ENCODE measurements at places on chromosomes 1 and 21. TPM values are rescaled to one million over a fixed set of nuclear protein-coding genes. Genes with fewer than 3 reads are reported as not detected.
A peak's percentile ranks its signal among the peaks of the same experiment; 100 is the strongest.

DNA sequence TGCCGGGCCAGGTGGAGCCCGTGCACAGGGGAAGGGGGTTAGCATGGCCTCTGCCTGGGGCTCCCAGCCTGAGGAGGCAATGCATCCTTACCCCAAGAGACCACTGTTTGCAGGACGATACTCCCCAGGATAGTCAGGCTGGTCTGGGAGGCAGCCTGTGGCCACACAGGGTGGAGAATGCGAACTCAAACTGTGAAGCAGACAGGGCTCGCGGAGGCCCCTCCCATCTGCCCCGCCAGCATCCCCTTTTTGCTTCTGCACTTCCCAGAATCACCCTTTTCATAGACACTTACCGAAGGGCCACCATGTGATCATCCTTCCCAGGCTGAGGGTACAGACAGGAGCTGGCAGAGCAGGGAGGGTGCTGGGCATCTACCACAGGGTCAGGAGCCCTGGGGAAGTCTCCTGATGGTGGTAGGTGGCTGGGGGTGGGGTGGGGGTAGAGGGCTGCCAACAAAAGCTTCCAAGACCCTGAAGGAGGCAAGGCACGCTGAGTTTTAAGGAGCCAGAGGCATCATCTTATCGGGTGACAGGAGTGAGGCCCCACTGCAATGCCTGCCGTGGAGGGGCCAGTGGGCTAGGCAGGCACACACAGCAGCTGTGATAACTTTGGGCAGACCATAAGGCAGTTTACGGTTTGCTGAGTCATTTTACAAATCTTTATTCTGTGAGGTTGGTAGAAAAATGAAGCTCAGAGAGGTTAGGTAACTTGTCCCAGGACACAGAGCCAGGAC, 31.3 kb upstream of the BTG2 start:
- H3K36me3 ChIP-seq = no peaks in the 10 kb centered on the region
- H3K4me1 ChIP-seq = peaks cover 16% of the 10 kb centered on the region
- H3K4me3 ChIP-seq = peak overlapping the region; percentile 52

GRCh38 chr1:10626131-10626731, 151.5 kb downstream of the PEX14 start:
- no peak overlapping the region for H3K27ac ChIP-seq
- no peak for DNase-seq
- H3K4me1 ChIP-seq = peaks cover 2% of the 10 kb centered on the region
- H3K4me3 ChIP-seq = no peak overlapping the region

GRCh38 chr1:194535369-194535768, 1349.0 kb upstream of the B3GALT2 start:
- H3K36me3 ChIP-seq = no peaks in the 10 kb centered on the region
- no peak for DNase-seq
- no peak overlapping the region for H3K4me3 ChIP-seq
- H3K27me3 ChIP-seq = no peaks in the 10 kb centered on the region

DNA sequence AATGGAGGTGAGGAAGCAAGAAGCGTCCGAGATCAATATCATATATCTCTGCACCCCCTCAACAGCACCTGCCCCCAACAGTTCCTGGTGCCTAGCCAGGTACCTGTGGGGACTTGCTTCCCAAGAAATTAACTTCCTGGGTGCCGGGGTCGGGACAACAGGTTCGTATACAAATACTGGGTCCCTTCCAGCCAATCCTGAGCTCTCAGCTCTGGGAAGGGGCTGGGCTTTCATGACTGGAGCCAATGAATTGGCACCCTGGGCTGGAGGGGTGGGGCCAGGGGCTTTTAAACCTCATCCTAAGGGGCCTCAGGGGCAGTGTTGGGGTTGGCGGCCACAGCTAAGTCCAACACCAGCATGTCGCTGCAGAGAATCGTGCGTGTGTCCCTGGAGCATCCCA, at the start of gene PADI3:
Gene PADI3, plus strand, starts transcription at position 318 of the 400 bp plus-strand sequence. Its CDS starts 40 bp downstream, at position 358.
- no peaks in the 10 kb centered on the region for H3K36me3 ChIP-seq
- H3K27ac ChIP-seq = no peak within 1 kb of the TSS
- no peak for DNase-seq
- no peaks in the 10 kb centered on the region for H3K27me3 ChIP-seq
- peaks cover 12% of the 10 kb centered on the region for H3K4me1 ChIP-seq
- no peak within 1 kb of the TSS for H3K4me3 ChIP-seq

- H3K4me3 ChIP-seq = no peak overlapping the region
- no peaks in the 10 kb centered on the region for H3K36me3 ChIP-seq
- no peaks in the 10 kb centered on the region for H3K4me1 ChIP-seq
- no peak for DNase-seq
- no peaks in the 10 kb centered on the region for H3K27me3 ChIP-seq
Observed at GRCh38 chr1:172489847-172490246, 43.1 kb upstream of the SUCO start.

DNA sequence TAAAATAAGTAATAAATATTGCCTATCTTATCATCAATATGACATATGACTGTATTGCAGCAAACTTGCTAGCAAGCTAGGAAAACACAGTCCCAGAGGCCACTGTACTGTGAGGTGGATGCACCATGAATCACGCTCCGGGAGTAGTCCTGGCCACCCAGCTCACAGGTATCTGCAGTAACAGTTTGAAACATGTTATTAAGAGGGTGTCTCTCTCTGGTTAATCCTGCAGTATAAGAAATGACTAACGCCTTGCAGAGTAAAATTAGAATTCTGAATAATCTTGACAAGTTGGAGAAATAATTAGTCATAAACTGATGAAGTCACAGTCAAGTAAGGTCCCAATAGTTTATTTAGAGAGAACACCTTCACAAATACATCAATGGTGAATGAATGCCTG, 34.0 kb upstream of the DPT start:
- H3K36me3 ChIP-seq = no peaks in the 10 kb centered on the region
- no peak overlapping the region for H3K27ac ChIP-seq
- no peak overlapping the region for H3K4me3 ChIP-seq
- H3K4me1 ChIP-seq = no peaks in the 10 kb centered on the region

Gene NEGR1
- 0.31 TPM for polyA plus RNA-seq

Gene OR2G3
- not detected for polyA plus RNA-seq
